Melanocyte of skin (primary cell): ENCODE measurements at places on chromosomes 2 and 18. TPM values are rescaled to one million over a fixed set of nuclear protein-coding genes. Genes with fewer than 3 reads are reported as not detected.

ACTR1B gene
- total RNA-seq: 33.0 and 48.9 TPM in 2 replicates

ORMDL1 gene
- total RNA-seq: 46.0 and 79.4 TPM in 2 replicates

COLEC12 gene
- 0.33 and 0.77 TPM in 2 replicates for total RNA-seq

CYP26B1 gene
- total RNA-seq: under 0.01 TPM in 1 of 2 replicates, not detected in the other

SP110 gene
- total RNA-seq: 112 TPM in 2 replicates
